Vagina (tissue), 2 donors: ENCODE measurements at places on chromosomes 6 and 20.
A peak's percentile ranks its signal among the peaks of the same experiment; 100 is the strongest.

DNA sequence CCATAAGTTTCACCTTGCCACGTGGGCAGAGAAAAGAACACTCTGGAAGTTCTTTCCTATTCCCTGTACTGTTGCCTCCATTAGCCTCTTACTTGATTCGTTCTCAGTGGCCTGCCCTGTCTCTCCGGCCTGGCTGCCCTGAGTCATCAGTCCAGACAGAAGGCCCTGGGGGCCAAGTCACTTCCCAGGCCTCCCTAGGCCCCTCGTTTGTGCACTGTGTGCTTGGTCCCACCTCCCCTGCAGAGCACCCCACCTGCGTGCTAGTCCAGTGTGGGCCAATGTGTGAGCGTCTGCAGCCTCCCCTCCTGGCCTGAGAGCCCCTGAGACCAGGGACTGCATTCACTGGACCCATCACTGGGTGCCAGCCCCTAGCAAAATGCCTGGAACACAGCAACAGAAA is 191.2 kb upstream of the RREB1 start:
- no peak for DNase-seq

GRCh38 chr6:14867802-14868201 is 378.1 kb upstream of the JARID2 start:
- DNase-seq = no peak

- no peak for DNase-seq
Observed at GRCh38 chr6:127637830-127638409, 60.9 kb downstream of the C6orf58 start.

- no peak for DNase-seq
Observed at GRCh38 chr20:20843982-20844381, 131.5 kb upstream of the RALGAPA2 start.

GRCh38 chr20:48722002-48722731 is 105.6 kb downstream of the PREX1 start:
- no peak for DNase-seq

GRCh38 chr6:136077834-136078576 is 172.1 kb downstream of the MTFR2 start:
- no peak for DNase-seq

GRCh38 chr20:58069796-58070663 is 158.4 kb downstream of the ANKRD60 start:
- peak; percentile 82 for DNase-seq

DNA sequence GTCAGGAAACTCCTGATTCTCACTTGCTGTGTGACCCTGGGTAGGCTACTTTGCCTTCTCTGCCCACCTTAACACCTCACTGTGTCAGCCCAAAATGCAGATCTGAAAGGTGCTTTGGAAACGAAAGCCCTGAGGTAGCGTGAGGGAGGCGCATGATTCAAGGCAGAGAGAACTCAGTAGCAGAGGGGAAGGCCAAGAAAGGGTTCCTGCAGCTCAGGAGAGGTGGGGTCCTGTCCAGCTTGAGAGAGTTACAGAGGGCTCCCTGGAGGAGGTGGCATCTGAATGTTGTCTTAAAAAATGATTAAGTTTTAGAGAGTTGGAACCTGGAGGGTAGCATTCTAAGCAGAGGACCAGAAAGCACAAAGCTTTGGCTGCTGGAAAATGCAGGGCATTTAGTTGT is 13.6 kb downstream of the TGM2 start:
- DNase-seq = no peak

DNA sequence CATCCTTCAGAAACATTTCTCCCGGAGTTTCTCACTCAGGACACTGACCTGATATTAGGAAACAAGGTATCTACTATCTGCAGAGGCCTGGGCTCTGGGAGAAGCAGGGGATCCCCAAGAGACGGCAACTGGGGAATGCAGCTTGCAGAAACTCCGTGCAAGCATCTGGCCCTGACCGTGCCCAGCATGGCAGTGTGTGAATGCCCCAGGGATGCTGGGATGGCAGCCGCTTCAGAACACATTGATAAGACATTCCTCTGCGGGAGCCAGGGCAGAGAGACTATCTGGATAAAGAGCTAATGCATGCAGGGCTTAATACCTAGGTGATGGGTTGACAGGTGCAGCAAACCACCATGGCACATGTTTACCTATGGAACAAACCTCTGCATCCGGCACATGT is 55.4 kb downstream of the NFATC2 start:
- no peak for DNase-seq

DNA sequence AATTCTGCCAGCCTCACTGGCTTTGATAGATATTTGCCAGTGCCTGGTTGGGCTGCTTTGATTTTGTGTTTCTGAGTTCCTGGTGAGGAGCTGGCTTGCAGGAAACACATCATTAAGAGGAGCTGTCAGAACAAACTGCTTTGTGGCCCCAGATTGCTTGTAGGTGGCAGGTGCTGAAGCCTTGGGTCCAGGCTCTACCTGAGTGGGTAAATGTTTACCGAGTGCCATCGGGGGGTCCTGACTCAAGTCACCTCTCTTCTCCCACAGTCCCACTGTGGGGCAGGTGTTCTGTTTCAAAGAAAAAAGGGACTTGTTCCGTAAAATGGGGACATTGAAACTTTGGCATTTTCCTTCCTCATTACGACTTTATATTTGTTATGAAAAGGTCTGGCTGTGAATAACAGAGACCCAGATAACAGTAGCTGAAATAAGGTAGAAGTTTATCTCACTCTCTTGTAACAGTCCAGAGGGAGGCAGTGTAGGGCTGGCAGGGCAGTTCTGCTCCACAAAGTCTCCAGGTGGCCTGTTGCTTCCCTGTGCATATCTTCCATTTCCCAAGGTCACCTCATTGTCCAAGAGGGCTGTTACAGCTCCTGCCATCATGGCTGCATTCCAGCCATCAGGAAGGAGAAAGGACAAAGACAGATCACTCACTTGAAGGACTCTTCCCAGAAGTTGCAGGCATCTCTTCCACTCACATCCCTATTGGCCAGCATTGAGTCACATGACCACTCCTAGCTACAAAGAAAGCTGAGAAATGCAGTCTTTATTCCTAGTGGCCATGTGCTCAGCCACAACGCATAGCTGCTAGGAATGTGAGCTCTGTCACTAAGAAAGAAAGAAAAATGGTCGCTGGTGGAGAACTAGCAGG is 149.9 kb upstream of the KCNG1 start:
- DNase-seq = peak; percentile 65

GRCh38 chr20:2797136-2797983 is 3.1 kb downstream of the CPXM1 start:
- no peak for DNase-seq

DNA sequence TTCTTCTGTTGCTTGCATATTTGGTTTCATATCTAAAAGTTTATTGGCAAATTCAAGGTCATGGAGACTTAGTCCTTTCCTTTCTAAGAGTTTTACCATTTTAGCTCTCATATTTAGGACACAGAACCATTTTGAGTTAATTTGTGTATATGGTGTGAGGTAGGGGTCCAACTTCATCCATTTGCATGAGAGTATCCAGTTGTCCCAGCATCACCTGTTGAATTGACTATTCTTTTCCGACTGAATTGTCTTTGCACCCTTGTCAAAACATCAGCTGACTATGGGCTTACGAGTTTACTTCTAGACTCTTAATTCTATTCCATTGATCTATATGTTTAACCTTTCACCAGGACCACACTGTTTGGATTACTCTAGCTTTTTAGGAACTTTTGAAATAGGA is 157.5 kb downstream of the RALGAPA2 start:
- no peak for DNase-seq

DNA sequence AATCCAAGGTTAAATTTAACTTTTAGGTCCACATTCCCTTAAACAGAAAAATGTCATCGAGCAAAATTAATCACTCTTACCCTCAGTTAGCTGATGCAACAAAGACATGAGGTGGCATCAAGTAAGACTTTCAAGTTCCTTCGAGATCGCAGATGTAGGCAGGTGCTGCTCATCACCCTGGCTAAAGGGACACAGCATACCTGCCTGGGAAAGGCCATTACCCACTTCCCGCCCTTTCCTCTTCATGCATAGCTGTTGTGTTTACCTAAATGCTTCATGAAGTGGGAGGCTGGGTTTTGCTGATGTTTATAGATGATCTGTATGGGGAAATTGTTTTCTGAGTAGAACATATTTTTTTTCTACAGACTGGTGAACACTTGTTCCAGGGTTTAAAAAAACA is 67.7 kb downstream of the GFRA4 start:
- no peak for DNase-seq

DNA sequence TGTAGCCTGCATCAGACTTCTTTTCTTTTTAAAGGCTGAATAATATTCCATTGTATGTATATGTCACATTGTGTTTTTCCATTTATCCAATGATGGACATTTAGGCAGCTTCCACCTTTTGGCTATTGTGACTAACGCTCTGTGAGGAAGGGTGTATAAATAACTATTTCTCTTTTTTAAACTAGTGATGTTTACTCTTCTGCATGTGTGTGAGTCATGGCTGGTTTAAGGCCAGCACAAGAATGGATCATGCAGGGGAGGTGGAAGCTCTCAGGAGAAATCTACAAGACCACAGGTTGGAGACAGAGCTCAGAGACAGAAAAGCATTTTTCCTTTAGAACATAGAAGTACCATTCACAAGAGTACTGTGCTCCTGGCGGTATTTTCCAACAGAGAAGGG is 307.2 kb downstream of the SOX4 start:
- DNase-seq = no peak

DNA sequence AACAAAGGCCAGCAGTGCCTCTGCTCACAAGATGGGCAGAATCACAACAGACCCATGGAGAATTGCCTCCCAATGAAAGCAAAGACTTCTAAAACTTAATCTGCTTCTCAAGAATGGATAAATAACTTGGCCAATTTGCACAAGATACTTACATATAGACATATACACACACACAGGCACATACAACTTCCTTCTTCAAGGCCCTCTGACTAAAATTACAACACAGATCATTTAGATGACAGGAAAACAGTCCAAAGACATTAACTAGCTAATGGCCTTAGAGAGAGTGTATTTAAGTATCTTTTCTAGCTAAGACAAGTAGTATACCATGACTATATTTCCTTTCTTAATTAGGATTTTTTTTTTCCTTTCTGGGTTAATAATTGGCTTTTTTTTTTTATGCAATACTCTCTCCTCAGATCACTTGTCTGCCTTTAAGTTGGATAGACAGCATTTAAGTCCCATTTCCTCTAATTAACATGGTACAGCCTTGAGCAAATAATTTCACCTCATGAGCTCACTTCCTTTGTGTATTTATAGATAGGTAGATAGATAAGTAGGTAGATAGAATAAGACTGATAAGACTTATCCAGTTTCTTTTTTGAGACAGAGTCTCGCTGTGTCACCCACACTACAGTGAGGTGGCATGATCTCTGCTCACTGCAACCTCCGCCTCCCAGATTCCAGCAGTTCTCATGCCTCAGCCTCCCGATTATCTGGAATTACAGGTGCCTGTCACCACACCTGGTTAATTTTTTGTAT is 70.0 kb downstream of the NRSN1 start:
- DNase-seq = no peak

DNA sequence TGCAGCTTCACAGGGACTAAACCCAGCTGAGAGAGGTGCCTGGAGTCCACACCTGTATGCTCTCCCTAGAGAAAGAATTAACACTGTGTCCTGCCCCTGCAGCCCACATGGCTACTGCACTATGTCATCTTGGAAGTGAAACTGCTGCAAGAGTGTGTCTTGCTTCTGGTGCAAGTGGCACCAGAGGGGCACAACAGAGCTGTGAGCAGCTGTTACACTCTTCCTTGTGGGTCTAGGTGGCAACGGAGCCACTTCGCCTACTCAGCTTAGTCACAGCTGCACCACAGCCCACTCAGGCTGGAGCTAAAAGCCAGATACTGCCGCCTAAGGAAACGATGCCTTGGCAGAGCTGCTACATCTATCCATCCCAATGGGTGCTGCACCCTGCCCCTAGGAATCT is 391.4 kb downstream of the COL12A1 start:
- DNase-seq = no peak

DNA sequence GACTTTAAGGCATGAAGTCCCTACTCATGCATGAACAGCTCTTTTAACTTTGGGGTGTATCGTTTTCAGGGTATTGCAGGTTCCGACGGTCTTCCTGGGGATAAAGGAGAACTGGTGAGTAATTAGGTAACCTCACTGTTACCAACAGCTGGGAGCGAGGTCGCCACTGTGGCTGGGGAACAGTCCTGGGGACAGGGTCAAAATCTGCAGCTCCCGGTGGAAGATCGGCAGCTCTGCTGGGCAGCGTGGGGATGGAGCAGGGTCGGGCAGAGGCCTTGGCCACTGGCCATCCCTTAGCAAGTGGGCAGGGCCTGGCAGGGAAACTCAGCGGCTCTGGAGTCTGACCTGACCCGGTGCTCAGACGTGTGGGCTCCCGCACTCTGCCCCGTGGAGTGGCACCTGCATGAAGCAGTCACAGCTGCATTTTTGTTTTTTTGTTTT is 16.1 kb downstream of the COL9A3 start:
- DNase-seq = no peak

DNA sequence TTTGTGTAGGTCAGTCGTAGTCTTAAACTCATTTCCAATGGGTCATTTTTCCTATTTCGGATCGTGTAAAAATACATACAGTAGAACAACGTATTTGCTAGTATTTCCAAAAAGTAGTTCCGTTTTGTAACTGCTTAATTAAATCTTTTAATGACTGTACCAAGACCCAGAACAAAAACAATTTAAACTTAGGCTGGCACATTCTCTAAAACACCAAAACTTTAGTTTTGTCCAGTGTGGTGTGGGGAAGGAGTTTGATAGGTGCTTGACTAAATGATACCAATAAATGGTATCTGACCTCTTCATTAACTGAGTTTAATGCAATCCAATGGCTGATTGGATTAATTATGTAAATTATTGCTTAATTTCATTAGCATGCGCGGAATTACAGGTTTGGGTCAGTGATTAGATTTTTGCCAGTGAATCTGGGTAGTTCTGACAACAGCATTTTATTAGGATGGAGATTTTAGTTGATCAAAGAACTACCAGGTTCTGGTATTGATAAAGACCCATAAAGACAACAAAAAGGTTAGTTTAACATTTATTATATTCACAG is 20.8 kb downstream of the OR2B2 start:
- DNase-seq = no peak

DNA sequence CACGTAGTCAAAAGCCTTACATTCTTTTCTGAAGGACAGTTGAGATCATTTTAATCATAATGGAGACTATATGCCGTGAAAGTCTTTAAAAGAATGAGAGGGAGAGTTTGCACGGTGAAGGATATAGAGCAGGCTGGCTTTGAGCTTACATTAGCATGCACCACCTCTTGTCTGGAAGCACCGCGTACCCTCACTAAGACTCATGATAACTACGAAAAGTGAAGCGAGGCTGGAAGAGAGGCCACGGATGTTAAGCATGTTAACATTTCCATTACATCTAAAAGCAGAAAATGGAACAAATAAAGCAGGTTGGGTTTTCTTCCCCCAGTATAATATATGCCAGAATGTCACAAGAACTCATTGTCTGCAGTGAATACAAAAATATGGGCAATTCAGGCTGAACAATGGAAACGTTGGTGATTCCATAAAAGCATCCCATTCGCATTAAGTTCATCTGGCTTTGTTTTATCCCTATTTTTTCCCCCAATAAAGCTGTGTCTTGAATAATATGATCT is 40.6 kb upstream of the NKX2-2 start:
- DNase-seq = no peak
